ENCODE measurements at places on chromosomes 16 and 17. TPM values are rescaled to one million over a fixed set of nuclear protein-coding genes. Genes with fewer than 3 reads are reported as not detected.
A peak's percentile ranks its signal among the peaks of the same experiment; 100 is the strongest.

GRCh38 chr17:40338941-40339649, 25.4 kb downstream of the GJD3 start:
- no peaks in the 10 kb centered on the region for H3K27me3 ChIP-seq
- DNase-seq, result no peak
- no peak overlapping the region for H3K4me3 ChIP-seq
- peak overlapping the region; percentile 31 for H3K27ac ChIP-seq

GRCh38 chr17:33750943-33751701, 458.0 kb upstream of the ASIC2 start:
- no peak overlapping the region for H3K4me3 ChIP-seq
- no peaks in the 10 kb centered on the region for H3K36me3 ChIP-seq
- DNase-seq, result peak; percentile 35
- peaks cover 19% of the 10 kb centered on the region for H3K27me3 ChIP-seq

GRCh38 chr16:50932348-50932935, 190.6 kb downstream of the CYLD start:
- H3K4me3 ChIP-seq, result no peak overlapping the region
- H3K27ac ChIP-seq, result no peak overlapping the region
- DNase-seq, result no peak
- H3K27me3 ChIP-seq, result no peaks in the 10 kb centered on the region

NEUROD2 gene
- total RNA-seq, result not detected

DNA sequence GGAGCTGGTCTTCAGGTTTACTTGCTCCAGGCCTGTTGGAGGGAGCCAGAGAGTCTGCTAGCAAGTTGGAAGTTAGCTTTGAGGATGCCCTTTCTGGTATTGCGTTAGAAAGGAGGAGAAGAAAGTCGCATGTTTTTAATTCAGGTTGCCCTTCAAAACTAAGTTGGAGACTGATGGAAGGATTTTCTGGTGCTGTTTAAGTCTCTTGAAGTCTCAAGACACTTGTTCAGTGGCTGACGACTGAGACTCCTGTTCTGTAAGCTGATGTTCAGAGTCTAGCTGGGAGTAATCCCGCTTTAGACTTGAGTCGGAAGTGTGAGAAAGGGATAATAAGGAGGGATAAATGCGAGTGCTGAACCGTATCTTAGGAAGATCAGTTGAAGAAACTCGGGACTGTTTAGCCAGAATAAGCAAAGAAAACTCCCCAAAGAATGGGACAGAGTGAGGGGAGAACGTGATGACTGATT, 740 bp downstream of the AATF start:
- H3K27ac ChIP-seq, result no peak overlapping the region
- peak overlapping the region; percentile 81 for H3K4me3 ChIP-seq
- peaks cover 36% of the 10 kb centered on the region for H3K4me1 ChIP-seq
- DNase-seq, result no peak

GRCh38 chr16:86073763-86074493, 175.0 kb downstream of the IRF8 start:
- DNase-seq, result no peak
- H3K4me1 ChIP-seq, result no peaks in the 10 kb centered on the region
- no peak overlapping the region for H3K27ac ChIP-seq
- peaks cover 9% of the 10 kb centered on the region for H3K27me3 ChIP-seq
- no peak overlapping the region for H3K4me3 ChIP-seq

AATK gene
- total RNA-seq, result 0.25 TPM

ADCY9 gene
- total RNA-seq, result 7.1 TPM

DNA sequence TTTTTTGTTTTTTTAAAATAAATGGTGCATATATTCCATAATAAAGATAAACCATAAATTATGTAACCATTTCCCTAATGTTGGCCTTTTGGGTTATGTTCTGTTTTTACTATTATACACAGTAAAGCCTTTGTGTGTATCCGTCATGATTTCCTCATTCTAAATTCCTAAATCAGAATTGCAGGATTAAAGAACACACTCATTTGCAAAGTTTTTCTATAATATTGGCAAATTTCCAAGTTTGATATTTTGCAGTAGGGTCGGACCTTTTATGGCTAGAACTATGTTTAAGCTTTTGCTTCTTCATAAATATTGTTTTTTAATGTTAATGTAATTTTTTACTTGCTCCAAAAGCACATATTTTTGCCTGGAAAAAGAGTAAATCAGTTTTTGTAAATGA, 16.6 kb downstream of the GOSR1 start:
- no peak overlapping the region for H3K27ac ChIP-seq
- no peaks in the 10 kb centered on the region for H3K27me3 ChIP-seq
- no peaks in the 10 kb centered on the region for H3K4me1 ChIP-seq
- H3K36me3 ChIP-seq, result peaks cover 89% of the 10 kb centered on the region
- no peak overlapping the region for H3K4me3 ChIP-seq

DNA sequence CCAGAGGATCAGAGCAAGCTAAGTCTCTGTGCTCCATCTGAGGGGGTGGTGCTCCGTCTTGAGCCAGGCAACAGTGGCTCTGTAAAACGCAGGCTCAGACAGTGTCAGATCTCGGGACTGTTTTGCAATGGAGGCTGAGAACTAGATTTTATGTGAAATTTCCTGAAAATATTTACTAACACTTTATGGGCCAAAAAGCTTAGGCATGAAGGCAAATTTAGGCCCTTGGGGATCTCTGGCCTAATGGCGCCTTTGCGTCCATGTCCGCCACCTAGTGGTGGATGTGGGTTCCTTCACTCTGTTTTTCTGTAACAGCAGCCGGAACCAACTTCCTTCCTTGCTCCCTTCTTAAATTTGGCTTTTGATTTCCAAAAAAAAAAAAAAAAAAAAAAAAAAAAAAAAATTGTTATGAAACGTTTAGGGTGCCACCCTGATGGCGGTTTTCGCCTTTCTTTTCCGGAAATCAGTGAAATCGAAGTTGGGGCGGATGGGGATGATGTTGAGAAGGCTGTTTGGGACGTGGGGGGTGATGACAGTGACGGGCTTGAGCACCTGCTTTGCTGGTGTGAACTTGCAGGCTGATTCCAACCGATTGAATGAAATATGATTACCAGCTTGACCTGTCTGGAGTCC, 14.0 kb upstream of the ELAC2 start:
- no peaks in the 10 kb centered on the region for H3K27me3 ChIP-seq
- peaks cover 13% of the 10 kb centered on the region for H3K4me1 ChIP-seq
- peak; percentile 28 for DNase-seq
- no peaks in the 10 kb centered on the region for H3K36me3 ChIP-seq
- no peak overlapping the region for H3K27ac ChIP-seq

DNA sequence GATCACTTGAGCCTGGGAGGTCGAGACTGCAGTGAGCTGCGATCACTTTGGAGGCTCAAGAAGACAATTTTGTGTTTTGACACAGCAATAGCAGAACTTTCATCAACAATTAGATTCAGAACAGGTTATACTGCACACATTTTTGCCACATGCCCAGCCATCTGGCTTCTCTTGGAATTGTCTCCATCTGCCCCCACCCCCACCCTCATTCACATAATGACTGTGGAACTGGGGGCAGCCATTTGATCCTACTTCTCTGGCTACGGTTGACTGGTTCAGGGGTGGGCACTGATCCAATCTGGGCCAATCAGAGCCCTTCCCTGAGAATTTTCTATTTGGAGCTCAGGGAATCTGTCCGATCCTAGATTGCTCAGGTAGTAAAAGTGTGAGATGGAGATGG, 14.0 kb downstream of the TMEM92 start:
- peaks cover under 1% of the 10 kb centered on the region for H3K4me1 ChIP-seq
- no peak overlapping the region for H3K27ac ChIP-seq
- H3K27me3 ChIP-seq, result peaks cover 7% of the 10 kb centered on the region
- H3K4me3 ChIP-seq, result no peak overlapping the region
- no peak for DNase-seq

- no peak for DNase-seq
- no peaks in the 10 kb centered on the region for H3K27me3 ChIP-seq
- H3K4me3 ChIP-seq, result no peak overlapping the region
- peaks cover 47% of the 10 kb centered on the region for H3K36me3 ChIP-seq
These were observed 5.7 kb downstream of the ASPSCR1 start for GRCh38 chr17:81983011-81983638.

CA5A gene
- total RNA-seq, result not detected

Data from CD4-positive, alpha-beta T cell (primary cell).